ENCODE measurements at places on chromosomes 6 and 20. TPM values are rescaled to one million over a fixed set of nuclear protein-coding genes. Genes with fewer than 3 reads are reported as not detected.

The RUNX2 gene
- 36.7 TPM for total RNA-seq

- DNase-seq, result no peak
Measured at GRCh38 chr20:36086767-36087166, 67.8 kb upstream of the EPB41L1 start.

- no peak for DNase-seq
Measured at GRCh38 chr20:11229772-11230171, 556.0 kb upstream of the JAG1 start.

DNA sequence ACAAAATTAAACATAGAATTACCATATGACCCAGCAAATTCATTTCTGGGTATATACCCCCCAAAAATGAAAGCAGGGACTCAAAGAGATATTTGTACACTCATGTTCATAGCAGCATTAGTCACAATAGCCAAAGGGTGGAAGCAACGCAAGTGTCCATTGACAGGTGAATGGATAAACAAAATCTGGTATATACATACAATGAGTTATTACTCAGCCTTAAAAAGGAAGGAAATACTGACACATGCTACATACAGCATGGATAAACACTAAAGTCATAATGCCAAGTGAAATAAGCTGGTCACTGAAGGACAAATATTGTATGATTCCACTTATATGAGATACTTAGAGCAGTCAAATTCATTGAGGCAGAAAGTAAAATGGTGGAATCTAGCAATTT is 5.3 kb upstream of the STX11 start:
- DNase-seq, result no peak

The RAET1L gene
- not detected for total RNA-seq

- DNase-seq, result no peak
Measured at GRCh38 chr6:8442150-8442549, 6.8 kb upstream of the SLC35B3 start.

DNA sequence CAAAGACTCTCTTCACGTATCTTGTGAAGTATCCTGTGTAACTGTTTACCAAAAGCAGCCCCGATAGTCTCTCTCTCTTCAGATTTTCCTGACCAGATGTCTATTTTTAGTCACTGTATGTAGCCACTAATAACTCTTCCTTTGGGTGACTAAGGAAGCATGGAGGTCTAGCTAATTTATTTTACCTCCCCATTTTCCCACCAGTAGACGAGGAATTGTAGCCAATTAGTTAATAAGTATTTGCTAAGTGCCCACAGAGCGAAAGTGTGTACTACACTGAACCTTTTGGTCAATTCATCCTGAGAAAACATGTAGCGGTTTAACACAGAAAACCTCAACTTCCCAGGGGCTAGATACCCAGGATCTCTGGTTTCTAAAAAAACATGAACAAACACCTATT is 180.6 kb downstream of the TBX18 start:
- no peak for DNase-seq

The COX4I2 gene
- not detected for total RNA-seq

- DNase-seq, result no peak
Measured at GRCh38 chr6:101509536-101509935, 116.0 kb downstream of the GRIK2 start.

GRCh38 chr6:11410539-11411307 is 126.8 kb upstream of the TMEM170B start:
- DNase-seq, result no peak

DNA sequence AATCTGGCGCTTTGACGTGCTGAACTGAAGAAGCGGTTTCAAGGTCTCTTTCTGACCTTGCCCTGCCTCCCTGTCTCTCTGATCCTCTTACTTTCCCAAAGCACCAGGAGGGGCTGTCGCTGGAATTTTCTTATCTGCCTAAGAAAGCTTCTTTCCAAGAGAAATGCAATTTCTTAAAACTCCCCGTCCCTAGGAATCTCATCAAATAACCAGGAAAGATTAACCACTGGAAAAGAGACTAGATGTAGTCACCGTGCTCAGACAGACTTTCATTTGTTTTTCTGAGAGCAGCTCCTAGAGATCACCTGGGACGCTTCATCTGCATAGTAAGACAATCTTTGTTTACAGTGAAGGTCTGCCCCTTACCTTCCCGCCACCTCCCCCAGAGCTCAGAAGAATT is 38.6 kb downstream of the PDYN start:
- DNase-seq, result no peak

DNA sequence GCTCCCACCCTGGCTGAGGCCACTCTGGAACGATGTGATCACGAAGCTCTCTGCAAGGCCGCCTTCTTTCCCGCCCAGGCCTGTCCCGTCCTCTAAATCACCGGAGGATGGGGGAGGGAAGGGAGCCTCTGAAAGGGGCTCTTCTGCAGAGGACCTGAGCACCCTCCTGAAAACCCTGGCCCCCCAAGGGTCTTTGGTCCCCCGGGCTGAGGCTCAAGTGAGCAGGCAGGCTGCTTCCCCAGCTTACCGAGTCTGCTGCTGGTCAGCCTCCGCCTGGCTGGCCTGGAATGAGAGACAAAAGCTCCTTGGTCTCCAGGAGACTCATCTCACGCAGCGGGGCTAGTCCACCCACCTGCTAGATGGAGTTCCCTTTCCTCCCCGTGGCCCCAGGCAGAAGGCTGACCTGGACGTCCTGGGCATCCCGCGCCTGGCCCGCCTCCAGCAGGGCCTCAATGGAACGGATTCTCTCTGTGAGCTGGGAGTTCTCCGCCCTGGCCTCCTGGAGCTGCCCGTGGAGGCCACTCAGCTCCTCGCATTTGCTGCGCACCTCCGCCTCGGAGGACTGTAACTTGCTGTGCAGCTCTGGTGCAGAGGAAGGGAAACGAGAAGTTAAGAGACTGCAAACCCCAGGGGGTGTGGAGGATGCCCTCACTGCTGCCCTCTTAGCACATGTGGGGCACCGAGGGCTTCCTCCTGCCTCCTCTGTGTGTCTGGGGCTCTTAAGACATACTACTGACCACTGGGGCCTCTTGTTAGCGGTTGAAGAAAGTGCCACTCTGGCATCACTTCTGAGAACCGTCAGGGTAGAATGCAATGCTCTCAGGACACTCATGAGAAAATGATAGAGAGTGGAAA is 54.7 kb downstream of the RRBP1 start:
- no peak for DNase-seq

DNA sequence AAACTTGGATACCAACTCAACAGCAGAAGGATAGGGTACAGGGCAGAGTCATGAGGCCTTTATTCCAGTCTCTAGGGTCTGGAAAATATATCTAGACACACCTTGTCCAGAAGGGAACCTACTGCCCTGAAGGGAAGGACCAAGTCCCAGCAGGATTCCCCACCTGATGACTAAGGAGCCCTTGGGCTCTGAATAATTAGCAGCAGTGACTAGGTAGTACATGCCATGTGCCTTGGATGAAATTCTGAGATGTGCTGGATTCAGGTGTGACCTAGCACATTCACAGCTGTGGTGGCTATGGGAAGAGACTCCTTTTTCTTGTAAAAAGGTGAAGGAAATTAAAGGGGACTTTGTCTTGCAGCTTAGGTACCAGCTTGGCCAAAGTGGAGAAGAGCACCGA is 364.3 kb upstream of the PTCHD4 start:
- DNase-seq, result no peak

- no peak for DNase-seq
Measured at GRCh38 chr6:70901324-70901723, 55.5 kb downstream of the B3GAT2 start.

DNA sequence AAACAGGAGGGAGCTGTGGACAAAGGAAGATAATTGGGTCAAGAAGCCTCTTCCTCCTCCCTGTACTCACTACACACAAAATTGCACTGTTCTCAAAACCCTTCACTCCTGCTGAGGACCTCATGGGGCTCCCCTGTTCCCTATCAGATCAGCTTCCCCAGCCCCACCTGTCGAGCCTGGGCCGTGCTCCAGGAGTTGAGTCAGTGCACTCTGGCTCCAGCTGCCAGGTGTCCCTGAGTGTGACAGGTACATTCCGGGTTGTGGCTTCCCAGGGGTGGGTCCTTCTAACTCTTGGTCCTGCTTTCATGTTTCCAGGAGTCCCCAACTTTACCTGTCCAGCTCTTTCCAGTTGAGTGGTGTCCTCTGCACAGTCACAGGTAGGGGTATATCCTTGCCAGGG is 8.4 kb downstream of the RAB5IF start:
- DNase-seq, result no peak

The SLC13A3 gene
- 0.31 TPM for total RNA-seq

The C6orf132 gene
- total RNA-seq, result 0.13 TPM

The SAYSD1 gene
- total RNA-seq, result 20.2 TPM

The CABLES2 gene
- 6.3 TPM for total RNA-seq

- no peak for DNase-seq
Measured at GRCh38 chr6:16494793-16495192, 256.4 kb downstream of the GMPR start.

DNA sequence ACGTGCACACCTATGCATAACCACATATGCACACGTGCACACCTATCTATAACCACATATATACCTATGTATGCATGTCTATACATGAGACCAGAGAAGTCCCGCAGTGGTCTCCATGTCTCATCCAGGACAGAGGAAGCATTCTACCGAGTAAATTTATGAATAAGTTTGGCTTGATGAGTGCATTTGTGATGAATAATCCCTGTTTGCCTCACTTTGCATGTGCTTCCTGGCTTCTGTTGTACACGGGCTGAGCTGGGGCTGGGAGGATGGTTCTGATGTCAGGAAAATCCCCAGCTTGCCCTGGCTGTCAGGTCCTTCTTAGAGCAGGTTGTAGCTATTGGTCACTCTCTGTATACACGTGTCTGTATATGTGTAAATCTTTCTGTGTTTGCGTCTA is 157.6 kb upstream of the RPS6KA2 start:
- DNase-seq, result no peak

GRCh38 chr6:160088069-160088783 is 33.4 kb upstream of the SLC22A1 start:
- DNase-seq, result no peak

- peak; percentile 64 for DNase-seq
Measured at GRCh38 chr6:99746261-99746895, 139.7 kb downstream of the PRDM13 start.

GRCh38 chr6:71810880-71811279 is 75.5 kb upstream of the RIMS1 start:
- no peak for DNase-seq

DNA sequence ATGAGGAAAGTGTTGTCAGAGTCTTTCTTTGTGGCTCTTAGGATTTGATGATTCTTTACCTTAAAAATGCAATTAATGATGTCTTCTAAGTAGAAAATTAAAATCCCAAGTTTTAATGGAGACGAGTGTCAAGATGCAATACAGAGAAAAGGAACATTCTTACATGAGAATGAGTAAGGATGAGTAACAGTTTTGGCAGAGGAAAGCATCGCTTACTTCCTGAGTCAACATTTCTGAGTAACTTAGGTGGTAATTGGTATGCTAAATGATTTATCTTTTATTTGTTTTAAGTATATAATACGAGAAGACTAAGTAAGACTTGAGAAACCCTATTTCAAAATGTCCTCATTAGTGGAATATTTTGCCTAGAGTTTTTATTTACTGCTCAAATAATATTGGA is 101.3 kb downstream of the RTN4IP1 start:
- DNase-seq, result no peak

The GSTA5 gene
- not detected for total RNA-seq

GRCh38 chr6:97123112-97123511 is 159.9 kb downstream of the MMS22L start:
- no peak for DNase-seq

The HLA-DOB gene
- total RNA-seq, result 5.6 TPM

DNA sequence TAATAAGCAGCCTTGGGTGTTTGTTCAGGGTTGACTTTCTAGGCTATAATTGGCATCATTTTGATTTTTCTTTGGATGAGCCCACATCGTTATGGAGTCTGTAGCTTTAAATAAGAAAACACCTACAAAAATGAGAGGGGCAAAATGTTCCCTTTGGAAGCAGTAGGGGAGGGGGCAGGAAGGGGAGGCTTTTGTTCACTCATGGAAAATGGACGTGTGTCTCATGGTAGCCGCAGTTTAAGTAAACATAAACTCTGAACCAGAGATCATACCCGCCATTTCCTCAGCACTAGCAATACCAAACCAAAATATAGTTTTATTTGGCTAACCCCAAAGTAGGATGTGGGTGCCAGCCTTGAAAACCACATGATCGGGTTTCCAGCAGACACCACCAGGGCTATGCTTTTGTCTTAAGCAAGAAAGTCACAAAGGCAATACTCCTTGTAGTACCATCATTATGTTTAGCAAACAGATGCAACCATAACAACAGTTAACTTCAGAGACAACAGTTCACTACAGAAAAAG is 572.5 kb upstream of the JAG1 start:
- DNase-seq, result no peak

The MCM9 gene
- 34.2 TPM for total RNA-seq

The AIF1 gene
- total RNA-seq, result 27.3 TPM

The RAET1E gene
- not detected for total RNA-seq

DNA sequence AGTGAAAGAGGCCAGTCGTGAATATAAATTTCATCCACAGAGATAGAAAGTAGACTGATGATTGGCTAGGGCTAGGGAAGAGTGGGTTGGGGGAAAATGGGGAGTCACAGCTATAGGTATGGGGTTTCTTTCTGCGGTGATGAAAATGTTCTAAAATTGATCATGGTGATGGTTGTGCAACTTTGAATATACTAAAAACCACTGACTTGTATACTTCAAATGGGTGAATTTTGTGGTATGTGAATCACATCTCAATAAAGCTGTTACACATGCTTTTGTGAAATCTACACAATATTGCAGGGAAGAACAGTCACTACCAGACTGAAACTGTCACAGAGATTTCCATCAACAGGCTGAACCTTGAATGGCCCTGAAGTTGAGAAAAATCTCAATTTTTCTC is 61.5 kb downstream of the LYRM4 start:
- no peak for DNase-seq

DNA sequence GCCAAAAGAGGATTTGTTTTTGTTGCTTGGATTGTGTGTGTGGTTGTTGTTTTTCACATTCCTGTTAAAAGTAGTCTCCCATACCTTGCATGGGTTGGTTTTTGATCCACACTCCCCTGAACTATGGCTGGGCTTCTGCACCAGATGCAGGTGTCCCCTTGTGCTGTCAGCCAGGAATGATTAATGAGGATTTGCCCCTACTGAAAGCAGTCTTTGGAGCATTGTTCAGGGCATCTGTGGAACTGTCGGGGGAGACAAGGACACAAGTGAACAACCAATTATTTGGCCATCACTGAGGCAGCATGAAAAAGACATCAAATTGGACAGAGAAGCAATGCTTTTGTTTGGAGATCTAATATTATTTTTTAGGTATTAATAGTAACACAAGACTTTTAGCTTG is 373.2 kb upstream of the MMS22L start:
- DNase-seq, result no peak
